Stimulated activated CD4-positive, alpha-beta T cell treated with anti-CD3 and anti-CD28 coated beads, Interleukin-2, amount 100 ng/mL, for 24 hours (primary cell): ENCODE measurements at places on chromosomes 3 and 15.

DNA sequence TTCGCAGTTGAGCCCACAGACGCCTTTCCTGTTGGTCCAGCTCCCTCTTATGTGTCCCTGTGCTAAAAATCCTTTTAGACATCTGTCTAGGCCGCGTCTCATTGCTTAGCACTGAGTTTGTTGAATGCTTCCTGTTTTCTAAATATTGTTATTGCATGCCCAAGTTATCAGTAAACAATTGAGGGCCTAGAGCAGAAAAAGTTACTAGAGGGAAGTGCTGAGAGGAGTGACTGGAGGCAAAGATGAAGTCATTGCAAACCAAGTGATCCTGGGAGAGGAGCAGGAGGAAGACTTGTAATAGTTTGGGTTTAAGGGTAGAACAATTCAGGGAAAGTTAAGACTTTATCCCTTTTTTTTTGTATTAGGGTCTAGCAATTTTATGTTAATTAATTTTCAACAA, 88.1 kb downstream of the DCUN1D1 start:
- DNase-seq = no peak

- DNase-seq = no peak
Measured at GRCh38 chr15:70322051-70322668, 224.4 kb upstream of the TLE3 start.

- DNase-seq = peak; percentile 20
Measured at GRCh38 chr3:193788189-193788991, 195.4 kb downstream of the OPA1 start.

- no peak for DNase-seq
Measured at GRCh38 chr3:150421799-150422548, 13.9 kb downstream of the TSC22D2 start.

GRCh38 chr3:25804676-25805075, 14.8 kb downstream of the OXSM start:
- DNase-seq = no peak

- no peak for DNase-seq
Measured at GRCh38 chr3:154247806-154248415, 76.4 kb downstream of the DHX36 start.

GRCh38 chr15:33209575-33210481, 15.3 kb upstream of the FMN1 start:
- DNase-seq = no peak

GRCh38 chr3:170523248-170523647, 62.6 kb downstream of the SLC7A14 start:
- no peak for DNase-seq

DNA sequence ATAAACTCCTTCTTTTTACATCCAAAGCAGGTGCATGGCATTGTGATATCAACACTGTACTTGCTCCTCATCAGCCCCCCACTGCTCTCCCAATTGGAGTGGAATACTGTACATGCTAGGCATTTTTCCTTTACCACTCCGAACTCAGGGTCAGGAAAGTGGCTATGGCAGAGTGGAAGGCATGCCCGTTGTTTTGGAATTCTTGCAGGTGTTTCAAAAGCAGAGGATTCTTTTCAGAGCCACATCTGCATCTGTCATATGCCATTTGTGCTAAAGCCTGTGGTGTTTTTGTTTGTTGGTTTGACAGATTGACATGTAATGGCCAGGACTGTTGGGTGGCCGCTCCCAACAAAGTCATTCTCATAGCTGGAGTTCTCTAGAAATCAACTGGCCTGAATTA, 41.7 kb downstream of the SOX2 start:
- DNase-seq = no peak

DNA sequence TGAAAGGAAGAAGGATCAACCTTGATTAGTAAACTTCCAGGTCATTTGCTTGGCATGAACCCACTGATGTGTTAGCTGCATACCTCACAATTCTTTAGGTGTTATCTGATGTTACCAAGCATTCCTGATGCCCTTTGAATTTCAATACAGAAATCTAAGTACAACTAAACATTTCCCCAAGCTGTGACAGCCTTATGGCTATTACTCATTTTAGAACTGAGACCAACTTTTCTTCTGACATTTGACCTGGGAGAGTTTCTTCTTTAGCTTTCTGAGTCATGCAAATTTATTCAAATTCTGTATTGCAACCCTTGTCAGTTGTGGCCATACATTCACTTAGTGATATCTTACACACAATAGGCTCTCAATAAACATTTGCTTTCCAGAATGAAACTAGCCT, 124.3 kb downstream of the TIGIT start:
- no peak for DNase-seq

GRCh38 chr15:85394554-85395333, 14.3 kb downstream of the AKAP13 start:
- DNase-seq = no peak

- no peak for DNase-seq
Measured at GRCh38 chr3:179156775-179157174, 8.6 kb downstream of the PIK3CA start.

- no peak for DNase-seq
Measured at GRCh38 chr15:70272565-70273355, 175.0 kb upstream of the TLE3 start.

- DNase-seq = no peak
Measured at GRCh38 chr3:127165036-127165435, 27.9 kb upstream of the PRR23E start.

DNA sequence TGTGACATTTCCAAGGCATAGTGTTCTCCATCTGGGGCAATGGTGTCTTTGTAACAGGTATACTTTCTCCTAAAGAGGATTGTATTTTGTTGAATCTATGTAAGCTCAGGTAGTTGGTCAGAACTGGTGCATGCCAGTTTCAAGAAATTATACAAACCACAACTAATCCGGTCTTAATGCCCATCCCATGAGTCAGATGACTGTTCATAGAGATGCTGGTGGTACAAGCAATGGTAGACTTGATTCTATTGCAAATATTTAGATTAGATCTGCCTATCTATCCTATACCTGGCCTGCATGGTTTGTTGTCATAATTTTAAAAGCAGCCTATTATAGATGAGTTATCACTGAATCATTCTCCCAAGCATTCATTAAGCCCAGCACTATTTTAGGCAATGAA, 43.5 kb downstream of the ATP13A5 start:
- no peak for DNase-seq

GRCh38 chr3:179323197-179324110, 623 bp downstream of the ZNF639 start:
- DNase-seq = peak; percentile 65

GRCh38 chr3:13547591-13548371, 1.1 kb upstream of the FBLN2 start:
- DNase-seq = no peak

DNA sequence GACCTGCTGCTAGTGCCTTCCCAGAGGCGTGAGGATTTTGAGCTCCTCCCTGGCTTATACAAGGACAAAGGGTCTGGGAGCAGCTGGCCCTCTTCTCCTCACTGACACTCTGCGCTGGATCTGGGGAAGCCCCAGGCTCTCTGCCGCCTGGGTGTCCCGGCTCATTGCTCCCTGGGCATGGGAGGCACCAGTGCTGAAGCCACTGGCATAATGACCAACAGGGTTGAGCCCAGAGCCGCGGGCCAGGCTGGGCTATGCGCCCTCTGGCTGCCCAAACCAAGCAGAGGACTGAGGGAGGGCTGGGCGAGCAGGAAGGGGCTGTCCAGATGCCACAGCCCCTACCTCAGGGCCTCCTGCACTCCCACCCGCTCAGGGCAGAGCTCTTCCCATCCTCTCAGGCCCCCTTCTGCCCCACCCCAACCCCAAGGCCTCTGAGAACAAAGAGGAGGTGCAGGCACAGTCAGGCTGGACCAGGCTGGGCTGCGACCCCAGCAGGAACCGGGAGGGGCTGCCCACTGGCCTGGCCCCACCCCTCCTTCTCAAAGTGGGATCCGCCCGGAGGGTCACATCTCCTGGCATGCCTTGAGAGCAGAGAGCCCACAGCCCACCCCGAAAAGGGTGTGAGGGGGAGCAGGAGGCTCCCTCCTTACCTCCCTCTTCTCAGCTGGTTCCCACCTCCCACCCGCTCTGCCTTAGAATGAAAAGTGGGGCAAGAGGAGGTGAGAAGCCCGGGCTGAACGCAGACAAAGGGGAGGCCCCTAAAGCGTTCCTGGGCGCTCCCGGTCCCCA, 1.6 kb downstream of the LINGO1 start:
- DNase-seq = no peak

GRCh38 chr15:74294010-74294409, 57.9 kb downstream of the CCDC33 start:
- DNase-seq = no peak

- DNase-seq = no peak
Measured at GRCh38 chr3:117444175-117444574, 734.6 kb downstream of the TUSC7 start.

DNA sequence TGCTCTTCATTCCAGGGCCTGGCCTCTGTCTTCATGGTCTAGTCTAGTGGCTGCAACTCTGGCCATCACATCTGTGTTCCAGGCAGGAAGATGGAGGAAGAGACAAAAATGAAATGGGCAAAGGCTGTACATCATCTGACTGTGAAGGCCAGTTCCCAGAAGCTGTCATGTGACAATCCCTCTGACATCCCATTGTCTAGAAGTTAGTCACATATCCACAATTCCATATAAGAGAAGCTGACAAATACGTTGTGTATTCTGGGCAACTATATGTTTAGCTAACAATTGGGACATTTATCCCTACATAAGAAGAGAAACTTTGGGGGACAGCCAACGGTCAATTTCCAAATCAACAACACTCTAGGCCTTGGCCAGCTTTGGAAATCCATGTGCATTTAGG, 34.5 kb upstream of the C3orf70 start:
- no peak for DNase-seq

DNA sequence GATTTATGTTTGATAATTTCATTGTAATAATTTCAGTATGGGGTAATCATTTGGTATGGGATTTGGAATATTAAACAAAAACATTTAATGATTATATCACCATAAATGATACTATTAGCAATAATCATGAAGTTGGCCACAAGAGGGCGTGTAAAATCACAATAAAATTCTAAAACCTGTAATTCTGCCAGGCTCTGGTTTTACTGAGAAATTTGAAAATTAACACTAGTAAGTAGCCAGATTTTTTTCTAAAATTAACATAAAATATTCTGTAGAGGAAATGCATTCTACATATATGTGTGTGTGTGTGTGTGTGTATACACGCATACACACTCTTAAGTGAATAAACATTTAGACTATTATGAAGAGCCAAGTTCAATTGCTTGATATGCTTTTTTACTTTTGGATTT, 40.5 kb downstream of the FEZF2 start:
- no peak for DNase-seq

- DNase-seq = no peak
Measured at GRCh38 chr3:187255314-187255713, 36.2 kb downstream of the MASP1 start.

DNA sequence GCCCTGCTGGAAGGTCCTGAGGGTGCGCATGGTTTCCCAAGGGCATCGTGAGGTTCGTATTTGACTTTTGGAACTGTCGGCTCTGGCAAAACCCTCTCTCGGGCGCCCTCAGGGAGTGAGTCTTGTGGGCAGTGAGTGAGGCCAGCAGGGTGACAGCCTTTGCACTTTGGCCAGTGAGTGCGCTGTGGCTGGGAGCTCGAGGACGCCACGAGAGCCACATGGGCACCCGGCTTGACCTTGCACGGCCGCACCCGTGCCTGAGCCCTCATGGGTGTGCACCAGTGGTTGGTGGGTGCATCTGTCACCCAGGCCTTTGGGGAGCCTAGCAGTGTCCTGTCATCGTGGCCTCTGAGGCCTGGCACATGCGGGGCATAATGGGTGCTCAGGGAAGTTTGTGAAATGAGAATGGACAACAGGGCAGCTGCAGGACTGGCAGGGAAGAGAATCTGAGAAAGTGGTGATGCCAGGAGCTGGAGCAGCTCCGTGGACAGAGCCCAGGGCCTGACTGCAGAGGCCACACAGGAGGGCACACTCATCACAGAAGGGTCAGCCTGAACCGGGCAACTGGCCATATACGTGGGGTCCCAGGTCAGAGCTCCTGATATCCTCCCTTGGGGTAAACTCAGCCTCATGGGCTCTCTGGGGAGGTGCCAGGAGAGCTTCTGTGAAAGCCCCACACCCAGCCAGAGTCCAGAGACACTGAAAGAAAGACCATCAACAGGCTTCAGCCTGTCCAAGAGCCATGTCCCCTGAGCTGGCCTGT, 30.4 kb upstream of the SNRPA1 start:
- DNase-seq = no peak

- DNase-seq = peak; percentile 21
Measured at GRCh38 chr15:39874890-39875549, 45.0 kb downstream of the GPR176 start.

- no peak for DNase-seq
Measured at GRCh38 chr3:64049832-64050231, 26.5 kb upstream of the PSMD6 start.

- DNase-seq = no peak
Measured at GRCh38 chr15:32829436-32829835, 111.6 kb downstream of the GREM1 start.

GRCh38 chr15:35118960-35119359, 33.9 kb upstream of the NANOGP8 start:
- DNase-seq = no peak

GRCh38 chr3:69370156-69370883, 15.6 kb downstream of the FRMD4B start:
- peak; percentile 27 for DNase-seq

GRCh38 chr3:159786489-159787177, 202.0 kb upstream of the IL12A start:
- no peak for DNase-seq

DNA sequence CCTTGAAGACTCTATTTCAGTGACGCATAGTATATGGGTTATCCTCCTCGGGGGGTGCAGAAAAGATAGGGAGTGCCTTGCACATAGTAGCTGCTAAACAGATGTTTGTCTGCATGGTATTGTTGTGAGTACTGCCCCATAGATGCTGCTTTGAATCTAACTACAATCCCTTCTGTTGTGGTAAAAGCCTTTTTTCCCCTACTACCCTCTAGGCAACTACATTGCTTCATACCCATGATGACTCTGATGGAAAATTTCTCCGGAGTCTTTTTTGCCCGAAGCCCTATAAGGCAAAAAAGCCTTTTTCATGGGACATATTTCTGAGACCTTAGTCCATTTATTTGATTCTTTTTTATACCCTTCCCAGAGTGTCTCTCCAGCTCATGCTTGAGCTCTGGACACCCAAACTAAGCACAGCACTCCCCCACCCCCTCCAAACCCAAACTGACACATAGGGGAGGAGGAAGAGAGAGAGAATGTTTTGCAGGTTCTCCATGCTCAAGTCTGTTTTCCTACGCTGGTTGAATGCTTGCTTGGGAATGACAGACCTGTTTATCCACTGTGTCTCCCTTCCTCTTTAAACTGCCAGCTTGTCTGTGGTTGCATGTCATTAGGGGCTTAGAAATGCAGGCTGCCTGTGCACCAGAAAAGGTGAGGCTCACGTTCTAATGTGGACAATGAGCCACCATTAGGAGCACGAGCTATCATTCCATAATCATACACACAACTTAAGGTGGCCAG, 52.9 kb downstream of the LRTM1 start:
- DNase-seq = no peak

- DNase-seq = peak; percentile 27
Measured at GRCh38 chr3:42096796-42097565, 5.8 kb downstream of the TRAK1 start.

- DNase-seq = no peak
Measured at GRCh38 chr15:51856714-51857380, 27.4 kb downstream of the TMOD3 start.

- DNase-seq = no peak
Measured at GRCh38 chr15:100862162-100862561, 17.5 kb upstream of the ALDH1A3 start.
